Vagina (tissue), 2 donors: ENCODE measurements at places on chromosomes 4 and X.

- H3K36me3 ChIP-seq = no peaks in the 10 kb centered on the region
- H3K27me3 ChIP-seq = no peaks in the 10 kb centered on the region
- no peak overlapping the region for H3K27ac ChIP-seq
- no peaks in the 10 kb centered on the region for H3K4me1 ChIP-seq
- H3K4me3 ChIP-seq = no peak overlapping the region
Measured at GRCh38 chrX:37380924-37381323, 31.8 kb downstream of the PRRG1 start.

DNA sequence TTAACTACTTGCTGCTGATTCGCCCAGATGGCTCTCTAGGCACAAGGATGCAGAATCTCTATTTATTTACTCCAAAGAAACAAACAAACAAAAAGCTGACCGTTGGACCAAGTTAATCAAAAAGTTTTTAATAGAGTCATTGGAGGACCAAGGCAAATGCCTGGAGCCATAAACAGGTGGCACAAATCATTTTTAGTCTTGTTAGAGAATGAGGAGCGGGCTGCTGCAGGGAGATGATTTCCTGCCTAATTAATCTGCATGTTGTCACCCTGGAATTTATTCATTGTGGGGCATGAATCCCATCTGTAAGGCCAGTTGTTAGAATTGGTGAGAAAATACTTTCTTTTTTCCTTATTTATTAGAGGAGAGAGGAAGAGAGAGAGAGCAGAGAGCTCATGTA lies 147.4 kb upstream of the GATB start:
- H3K4me1 ChIP-seq = no peaks in the 10 kb centered on the region
- no peaks in the 10 kb centered on the region for H3K36me3 ChIP-seq
- no peak for DNase-seq
- H3K27ac ChIP-seq = no peak overlapping the region

- H3K27ac ChIP-seq = no peak overlapping the region
- no peaks in the 10 kb centered on the region for H3K27me3 ChIP-seq
- DNase-seq = no peak
- H3K4me1 ChIP-seq = no peaks in the 10 kb centered on the region
- H3K4me3 ChIP-seq = no peak overlapping the region
- H3K36me3 ChIP-seq = no peaks in the 10 kb centered on the region
Measured at GRCh38 chr4:55725057-55725456, 89.0 kb upstream of the NMU start.

DNA sequence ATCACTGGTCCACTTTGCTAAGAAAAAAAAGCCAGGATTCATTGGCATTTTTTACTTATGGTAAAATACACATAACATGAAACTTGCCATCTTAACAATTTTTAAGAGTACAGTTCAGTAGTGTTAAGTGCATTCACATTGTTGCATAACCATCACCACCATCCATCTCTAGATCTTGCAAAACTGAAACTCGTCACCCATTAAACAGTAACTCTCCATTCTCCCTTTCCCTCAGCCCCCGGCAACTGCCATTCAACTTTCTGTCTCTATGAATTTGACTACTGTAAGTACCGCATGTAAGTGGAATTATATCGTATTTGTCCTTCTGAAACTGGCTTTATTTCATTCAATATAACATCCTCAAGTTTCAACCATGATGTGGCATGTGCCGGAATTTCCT lies 56.3 kb upstream of the LNX1 start:
- H3K36me3 ChIP-seq = no peaks in the 10 kb centered on the region
- DNase-seq = no peak
- peaks cover 36% of the 10 kb centered on the region for H3K4me1 ChIP-seq

DNA sequence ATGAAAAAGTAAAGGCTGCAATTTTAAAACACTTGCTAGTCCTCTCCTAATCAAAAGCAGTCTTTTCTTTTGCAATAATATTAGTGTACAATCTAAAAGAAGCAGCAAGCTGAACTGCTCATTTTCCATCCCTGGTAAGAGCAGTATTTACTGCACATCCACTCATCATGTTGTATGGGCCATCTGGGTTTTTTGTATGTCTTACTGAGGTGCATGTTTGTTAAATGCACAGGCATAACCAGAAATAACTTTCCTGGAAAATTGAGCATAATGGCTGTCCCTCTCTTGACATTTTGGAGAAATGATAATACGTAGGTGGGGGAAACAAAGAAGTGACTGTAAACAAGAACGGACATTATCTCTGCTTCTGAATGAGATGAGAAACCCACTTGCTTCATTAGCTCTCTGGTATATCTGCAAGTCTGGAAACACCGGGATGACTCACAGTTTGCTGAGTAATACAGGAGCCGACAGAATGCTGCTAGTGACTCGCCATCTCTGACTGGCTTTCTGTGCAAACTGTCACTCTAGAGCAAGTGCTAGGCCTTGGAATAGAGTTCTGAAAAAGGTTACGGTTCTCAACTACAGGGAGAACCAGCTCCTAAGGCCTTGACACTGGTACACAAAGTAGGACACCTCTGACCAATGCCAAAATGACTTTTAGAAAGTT lies 85.7 kb upstream of the MTM1 start:
- no peaks in the 10 kb centered on the region for H3K27me3 ChIP-seq
- no peak overlapping the region for H3K4me3 ChIP-seq
- H3K27ac ChIP-seq = no peak overlapping the region
- H3K4me1 ChIP-seq = peaks cover 7% of the 10 kb centered on the region
